ENCODE measurements at places on chromosomes 16 and 17. TPM values are rescaled to one million over a fixed set of nuclear protein-coding genes. Genes with fewer than 3 reads are reported as not detected.

The SKAP1 gene
- total RNA-seq, result 0.17 TPM

The GPR179 gene
- not detected for total RNA-seq

The LGALS9 gene
- not detected for total RNA-seq

The RNF227 gene
- 6.9 TPM for total RNA-seq

The TBC1D3K gene
- not detected for total RNA-seq

The WNT9B gene
- total RNA-seq, result not detected

The LIG3 gene
- 24.4 TPM for total RNA-seq

DNA sequence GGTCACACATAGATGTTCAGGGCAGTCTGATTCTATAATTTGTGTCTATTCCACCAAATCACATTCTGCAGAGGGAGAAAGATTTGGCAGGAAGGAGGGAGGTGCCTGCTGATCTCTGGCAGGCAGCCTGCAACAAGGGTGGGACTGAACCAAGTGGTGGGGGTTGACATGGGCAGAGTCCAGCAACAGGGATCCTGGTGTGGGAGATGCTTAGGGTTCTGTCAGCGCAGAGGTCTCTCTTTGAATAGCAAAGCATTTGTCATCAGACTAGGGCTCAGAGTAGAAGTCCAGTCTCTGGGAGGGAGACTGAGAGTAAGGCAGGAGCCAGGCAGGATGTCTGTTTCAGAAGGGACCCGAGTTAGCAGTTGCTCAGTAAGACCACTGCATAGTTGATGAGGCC lies 94.6 kb downstream of the UTP18 start:
- DNase-seq, result no peak

DNA sequence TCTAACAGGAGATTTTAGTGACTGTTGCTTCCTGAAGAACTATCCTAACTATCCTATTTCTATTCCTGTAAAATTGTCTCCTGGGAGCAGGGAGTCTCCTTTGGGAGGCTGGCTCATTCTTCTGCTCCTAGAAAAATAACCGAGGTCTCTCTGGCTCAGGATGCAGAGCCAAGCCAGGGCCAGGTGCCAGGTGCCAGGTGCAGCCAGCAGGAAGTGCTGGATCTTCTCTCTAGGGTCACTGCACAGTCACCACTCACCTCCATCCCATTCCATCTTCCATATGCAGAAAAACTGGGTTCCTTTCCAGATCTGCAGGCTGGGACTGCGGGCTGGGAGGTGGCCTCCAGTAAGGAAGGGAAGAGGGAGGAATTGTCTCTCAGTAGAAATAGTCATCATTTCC lies 3.8 kb upstream of the TMC7 start:
- no peak for DNase-seq

DNA sequence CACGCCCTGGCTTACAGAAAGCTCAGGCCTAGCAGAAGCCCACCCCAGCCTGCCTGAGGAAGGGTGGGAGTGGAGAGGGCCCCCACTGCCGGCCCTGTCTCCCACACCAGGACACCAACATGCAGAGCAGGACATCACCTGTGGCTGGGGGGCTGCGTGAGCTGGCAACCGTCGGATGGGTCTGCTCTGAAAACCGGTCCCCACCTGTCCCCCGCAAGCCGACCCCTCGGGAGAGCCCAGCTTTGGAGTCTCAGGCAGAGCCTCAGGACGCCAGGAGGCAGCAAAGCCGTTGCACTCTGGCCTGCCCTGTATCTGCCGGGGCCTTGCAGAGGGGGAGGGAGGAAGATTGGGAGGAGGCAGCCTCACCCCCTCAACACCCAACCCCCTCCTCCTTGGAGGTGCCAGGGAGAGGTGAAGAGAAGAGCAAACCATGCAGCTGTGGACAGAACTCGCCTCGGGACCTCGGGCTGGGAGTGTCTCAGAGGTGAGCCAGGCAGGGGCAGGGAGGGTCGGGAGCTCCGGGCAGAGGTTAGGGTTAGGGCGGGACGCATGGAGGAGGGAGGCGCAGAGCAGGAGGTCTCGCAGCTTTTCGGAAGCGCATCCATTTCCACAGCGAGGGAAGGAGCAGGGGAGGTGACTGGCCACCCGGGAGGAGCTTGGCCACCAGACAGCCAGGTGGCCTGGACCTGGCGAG lies 30.4 kb upstream of the ZC3H18 start:
- no peak for DNase-seq

GRCh38 chr17:19304209-19304608 lies 58.3 kb downstream of the B9D1 start:
- DNase-seq, result peak; percentile 49

DNA sequence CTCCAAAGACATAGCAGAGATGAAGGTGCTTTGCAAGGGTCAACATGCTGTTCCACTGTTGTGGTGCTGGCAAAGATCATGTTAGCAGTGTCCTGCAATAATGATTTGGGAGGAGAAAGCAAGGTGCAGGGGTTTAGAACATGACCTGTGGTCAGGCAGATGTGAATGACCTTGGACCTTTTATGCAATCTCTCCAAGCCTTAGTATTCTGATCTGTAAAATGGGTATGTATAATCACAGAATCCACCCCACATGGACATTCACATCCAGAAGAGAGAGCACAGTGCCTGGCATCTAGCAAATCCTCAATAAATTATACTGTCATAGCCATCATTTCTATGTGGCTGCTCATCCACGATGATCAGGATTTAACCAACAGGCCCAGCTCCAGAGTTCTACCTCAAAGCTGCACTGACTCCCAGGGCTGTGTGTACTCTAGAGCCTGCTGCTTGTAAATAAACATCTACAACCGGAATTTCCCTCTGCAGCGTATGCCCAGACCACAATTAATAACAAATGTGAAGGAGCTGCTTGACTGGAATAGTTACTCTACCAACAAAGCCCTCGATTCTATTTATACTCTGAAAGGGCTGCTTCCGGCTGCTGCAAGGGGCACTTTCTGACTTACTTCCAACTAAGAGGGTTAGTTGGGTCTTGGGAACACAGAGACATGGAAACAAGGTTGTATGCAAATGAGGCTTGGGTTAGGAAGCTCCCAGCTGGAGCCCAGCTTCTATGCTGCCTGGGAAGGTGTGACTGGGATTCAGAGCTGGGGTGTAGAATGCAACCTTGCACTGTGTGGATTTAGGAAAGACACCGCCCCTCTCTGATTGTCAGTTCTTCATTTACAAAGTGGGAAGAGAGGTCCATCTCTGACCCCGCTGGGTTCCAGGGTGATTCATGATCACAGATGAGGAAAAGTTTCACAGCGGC lies 265.2 kb downstream of the XYLT1 start:
- DNase-seq, result no peak

GRCh38 chr16:55661941-55662643 lies 6.3 kb downstream of the SLC6A2 start:
- DNase-seq, result no peak

- DNase-seq, result no peak
Measured at GRCh38 chr17:78322858-78323455, 36.9 kb downstream of the SOCS3 start.

The OR1F1 gene
- not detected for total RNA-seq

DNA sequence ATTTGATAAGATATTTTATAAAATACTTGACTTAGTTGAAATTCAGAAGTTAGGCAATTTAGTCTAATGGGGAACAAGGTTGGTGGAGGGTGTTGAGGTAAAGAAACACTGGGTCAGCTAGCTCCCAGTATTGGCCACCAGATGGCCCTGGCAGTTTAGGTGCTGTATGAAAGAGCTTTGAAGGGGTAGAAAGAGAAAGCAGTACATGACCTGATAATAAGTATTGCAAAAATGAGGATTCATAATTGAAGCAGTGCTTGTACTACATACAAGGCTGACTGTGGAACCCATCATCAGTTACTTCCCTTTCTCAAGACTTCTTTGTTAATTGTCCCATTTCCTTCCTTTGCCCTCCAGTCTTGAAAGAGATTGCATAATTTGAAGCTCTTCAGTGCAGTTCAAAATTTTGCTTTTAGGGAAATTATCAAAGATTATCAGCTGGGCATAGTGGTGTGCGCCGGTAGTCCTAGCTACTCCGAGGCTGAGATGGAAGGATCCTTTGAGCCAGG lies 29.4 kb downstream of the TANC2 start:
- peak; percentile 52 for DNase-seq

Measured in LHCN-M2 (cell line).